Suppressor macrophage treated with lipopolysaccharide for 4 hours (primary cell): ENCODE measurements at places on chromosomes 3 and 15.

GRCh38 chr3:122498152-122498551 lies 16.6 kb downstream of the KPNA1 start:
- DNase-seq = no peak

DNA sequence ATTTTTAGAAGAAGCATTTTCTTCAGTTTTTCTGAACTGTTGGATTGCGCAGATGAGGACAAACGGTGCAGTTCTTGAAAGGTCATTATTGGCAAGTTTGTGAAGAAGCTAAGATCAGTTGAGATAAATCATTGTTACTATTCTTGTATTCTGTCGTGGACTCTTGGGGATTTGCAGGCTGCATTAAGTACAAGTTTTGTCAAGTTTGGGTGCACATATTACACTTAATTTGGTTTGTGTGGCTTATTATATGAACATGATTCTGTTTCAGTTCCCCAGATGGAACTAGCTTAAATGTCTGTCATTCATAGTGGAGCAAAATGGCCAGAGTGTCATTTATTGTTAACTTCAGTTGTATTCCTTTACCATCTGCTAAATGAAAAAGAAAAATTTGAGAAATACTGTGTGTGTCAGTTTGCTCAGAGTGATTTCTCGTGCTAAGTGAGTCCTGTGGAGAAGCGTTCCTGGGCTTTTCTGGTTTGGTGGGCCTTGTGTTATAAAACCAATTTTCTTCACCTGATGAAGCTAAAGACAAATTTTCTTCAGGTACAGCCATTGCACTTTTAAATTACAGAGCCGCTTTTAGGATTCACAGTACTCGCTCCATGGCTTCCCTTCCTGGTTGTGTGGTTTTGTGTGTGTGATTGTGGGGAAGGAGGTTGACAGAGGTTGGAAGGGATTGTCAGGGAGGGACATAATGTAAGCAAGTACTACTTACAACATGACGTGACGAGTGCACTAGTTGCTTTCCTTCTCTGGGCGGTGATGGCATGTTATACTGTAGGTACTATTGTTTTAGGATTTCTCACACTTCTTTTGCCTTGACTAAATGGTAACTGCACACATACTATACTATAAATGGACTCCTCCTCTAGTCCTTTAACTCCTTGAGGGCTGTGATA lies 1.7 kb downstream of the AKAP13 start:
- peak; percentile 19 for DNase-seq

GRCh38 chr3:87691109-87691508 lies 367.7 kb downstream of the CGGBP1 start:
- no peak for DNase-seq

DNA sequence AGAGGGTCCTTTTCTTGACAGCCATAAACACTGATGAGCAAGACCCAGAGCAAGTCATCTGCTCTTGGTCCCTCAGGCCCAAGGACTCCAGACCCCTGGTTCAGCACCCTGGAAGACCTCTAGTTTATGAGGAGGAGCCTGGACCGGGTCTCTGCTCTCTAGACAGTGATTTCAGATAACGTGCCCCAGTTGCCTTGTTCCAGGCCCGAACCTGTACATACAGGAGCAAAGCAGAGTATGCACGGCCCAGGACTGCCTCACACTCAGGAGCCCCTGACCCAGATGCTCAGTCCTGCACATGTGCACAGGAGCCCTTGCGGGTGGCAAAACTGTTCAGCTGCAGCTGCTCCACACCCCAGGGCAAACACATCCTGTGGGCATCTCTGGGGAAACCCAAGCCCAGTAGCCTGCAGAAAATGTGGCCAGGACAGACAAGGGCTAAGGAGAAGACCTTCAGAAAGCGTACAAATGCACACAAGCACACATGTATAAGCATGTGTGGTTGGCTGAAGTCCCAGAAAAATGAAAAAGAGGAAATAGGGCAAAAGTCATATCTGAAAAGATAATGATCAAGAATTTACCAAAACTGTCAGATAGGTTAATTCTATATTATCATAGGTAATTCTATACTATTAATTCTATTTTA lies 59.9 kb upstream of the CORO2B start:
- no peak for DNase-seq

DNA sequence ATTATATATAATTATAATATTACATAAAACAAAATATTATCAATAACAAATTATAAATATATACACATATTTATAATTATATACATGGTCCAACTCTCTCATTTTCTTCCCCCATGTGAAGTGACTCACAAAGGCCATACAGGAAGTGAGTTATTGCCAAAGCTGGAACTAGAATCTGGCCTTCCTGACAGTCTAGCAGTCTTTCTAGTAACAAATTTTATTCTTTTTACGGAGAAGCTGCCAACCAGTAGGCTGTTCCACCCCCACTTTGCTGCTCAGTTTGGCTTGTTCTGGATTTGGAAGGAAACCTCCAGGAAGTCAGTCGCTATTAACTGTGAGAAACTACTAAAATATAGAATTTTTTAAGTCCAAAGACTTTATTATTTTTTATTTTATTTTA lies 79.6 kb downstream of the DHX36 start:
- DNase-seq = peak; percentile 39

- DNase-seq = peak; percentile 45
Observed at GRCh38 chr15:67573194-67573593, 30.7 kb downstream of the MAP2K5 start.

GRCh38 chr3:11247362-11247761 lies 24.8 kb upstream of the ATG7 start:
- DNase-seq = no peak

- no peak for DNase-seq
Observed at GRCh38 chr3:157501863-157502262, 1.4 kb downstream of the VEPH1 start.

DNA sequence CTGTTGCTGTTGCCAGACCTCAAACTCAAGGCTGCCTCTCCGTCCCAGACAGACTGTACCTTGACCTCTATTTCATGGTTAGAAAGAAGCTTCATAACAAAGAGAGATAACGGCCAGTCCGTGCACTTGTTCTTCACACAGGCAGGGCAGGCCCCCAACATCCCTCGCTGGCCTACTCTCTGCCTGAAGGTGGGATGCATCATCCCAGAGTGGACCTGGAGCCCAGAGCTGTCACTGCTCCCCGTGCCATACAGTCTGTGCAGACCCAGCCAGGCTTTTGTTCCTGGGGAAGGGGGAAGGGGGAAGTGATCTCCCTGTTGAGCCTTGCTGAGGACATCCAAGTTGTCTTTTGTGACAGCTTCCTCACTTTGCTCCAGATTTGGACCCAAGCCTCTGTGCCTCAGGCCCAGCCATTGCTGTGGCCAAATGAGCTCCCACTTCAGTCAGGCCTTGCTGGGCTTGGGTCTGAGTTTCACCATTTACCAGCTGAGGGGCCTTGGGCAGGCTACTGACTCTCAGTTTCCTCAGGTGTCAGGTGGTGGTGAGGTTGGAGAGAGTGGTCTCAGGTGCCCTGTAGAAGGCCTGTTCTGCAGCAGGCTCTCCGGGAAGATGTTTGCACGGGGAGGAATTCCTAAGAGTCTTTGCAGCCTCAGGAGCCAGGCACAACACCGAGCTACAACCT lies 141.6 kb downstream of the DNAJB8 start:
- DNase-seq = no peak

DNA sequence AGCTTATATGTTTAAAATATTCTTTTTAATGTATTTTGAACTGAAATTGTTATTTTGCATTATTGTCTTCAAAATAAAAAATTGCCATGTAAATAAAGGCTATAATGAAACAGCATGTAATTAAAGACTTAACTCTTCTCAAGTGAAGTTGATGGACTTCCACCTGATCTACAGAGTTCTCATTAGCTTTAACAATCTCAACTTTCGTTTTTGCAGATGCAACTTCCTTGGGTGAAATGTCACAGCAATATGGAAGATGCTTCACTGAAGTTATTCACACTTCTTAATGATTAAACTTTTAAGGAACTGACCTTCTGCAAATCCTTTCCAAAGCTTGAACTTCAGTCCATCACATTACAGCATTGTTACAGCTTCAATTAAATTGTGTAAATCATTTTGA lies 63.6 kb downstream of the OSTN start:
- no peak for DNase-seq
